ENCODE measurements at places on chromosomes 4 and X. TPM values are rescaled to one million over a fixed set of nuclear protein-coding genes. Genes with fewer than 3 reads are reported as not detected.

NPY2R gene
- total RNA-seq, result 1.9 TPM

LRCH2 gene
- 22.5 TPM for total RNA-seq

RELL1 gene
- 39.8 TPM for total RNA-seq

MAGED4B gene
- 31.9 TPM for total RNA-seq

TLR2 gene
- total RNA-seq, result 10.6 TPM

EREG gene
- 28.3 TPM for total RNA-seq

SFRP2 gene
- 15.0 TPM for total RNA-seq
